ENCODE measurements at places on chromosomes 4 and X.

DNA sequence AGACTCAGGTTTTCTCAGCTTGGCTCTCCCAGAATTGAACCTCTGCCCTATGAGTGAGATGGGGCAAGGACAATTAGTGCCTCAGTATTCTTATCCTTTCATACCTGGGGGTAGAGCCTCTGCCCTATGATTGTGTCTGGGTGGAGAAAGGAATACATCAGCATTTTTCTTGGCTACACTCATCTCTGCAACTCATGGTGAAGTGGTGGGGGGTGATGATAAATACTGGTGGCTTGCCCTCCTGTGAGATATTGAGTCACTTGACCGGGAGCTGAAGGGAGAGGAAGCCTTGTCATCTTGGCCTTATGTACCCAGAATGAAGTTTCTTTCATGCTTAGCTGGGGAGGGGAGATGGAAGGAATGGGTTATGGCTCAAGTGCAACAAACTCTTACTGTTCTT, 71.3 kb upstream of the ENOX2 start:
- peak; percentile 88 for DNase-seq

- peak; percentile 39 for DNase-seq
Observed at GRCh38 chrX:44036336-44036735, 63.1 kb upstream of the NDP start.

DNA sequence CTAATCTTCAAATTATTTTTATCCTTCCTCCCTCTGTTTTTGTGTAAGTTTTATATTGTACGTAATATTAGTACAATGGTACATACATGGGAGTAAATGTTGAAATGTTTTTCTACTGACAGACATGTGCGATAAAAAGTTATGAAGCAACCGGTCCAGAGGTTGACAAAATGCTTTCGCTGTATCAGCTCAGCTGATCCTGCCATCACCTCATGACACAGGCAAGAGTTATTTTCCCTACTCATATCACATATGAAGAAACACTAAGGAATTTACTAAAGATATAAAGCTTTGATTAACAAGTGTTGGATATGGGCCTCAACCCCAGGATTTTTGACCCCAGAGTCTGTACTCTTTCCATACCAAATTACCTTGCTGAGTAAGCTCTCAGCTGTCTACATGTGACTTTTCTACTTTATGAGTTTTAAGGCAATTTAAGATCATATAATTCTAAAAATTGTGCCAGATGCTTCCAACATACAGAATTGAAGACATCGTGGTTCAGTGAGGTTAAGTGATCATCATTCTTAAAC, 50.0 kb downstream of the CLCN5 start:
- no peak for DNase-seq

DNA sequence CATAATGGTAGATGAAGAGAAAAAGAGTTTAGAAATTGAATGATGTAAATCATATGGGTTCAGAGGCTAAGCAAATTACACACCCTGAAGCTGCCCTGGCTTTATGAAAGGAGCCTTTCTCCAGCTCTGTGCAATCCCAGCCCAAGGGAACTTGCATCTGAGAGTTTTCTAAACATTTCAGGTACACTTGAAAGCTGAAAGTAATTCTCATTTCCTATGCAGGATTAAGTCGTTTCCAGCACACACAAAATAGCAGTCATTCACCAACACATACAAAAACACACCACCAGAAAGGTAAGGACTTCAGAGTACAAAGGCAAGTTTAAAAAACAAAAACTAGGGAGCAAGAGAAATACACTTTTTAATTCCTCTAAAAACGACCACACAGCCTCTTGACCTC, 1.7 kb downstream of the PDGFC start:
- DNase-seq: no peak

DNA sequence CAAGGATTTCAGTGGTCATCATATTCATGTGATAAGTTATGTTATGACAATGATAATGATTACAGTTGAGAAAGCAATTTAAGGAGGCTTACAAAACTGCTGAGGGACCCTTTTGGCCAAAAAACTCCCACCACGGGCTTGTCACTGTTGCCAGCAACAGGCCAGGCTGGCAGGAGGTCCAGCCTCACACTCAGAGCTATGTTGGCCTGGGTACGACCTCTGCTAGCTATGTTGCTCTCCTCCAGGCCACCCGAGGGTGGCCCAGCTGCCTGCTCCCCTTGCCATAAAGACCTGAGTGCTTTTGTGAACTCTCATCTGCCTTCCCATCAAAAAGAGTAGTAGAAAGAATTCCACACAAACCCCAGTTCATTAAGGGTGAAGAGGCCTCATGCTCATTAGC, 52.0 kb downstream of the MID1 start:
- no peak for DNase-seq

GRCh38 chr4:175109933-175110332, 191.8 kb downstream of the ADAM29 start:
- DNase-seq: no peak

- DNase-seq: no peak
Observed at GRCh38 chrX:110051559-110051958, 48.6 kb downstream of the TMEM164 start.

GRCh38 chr4:37948542-37948941, 11.7 kb upstream of the PTTG2 start:
- DNase-seq: peak; percentile 24

All from kidney tubule cell (primary cell).